T-helper 2 cell treated with Interferon-gamma antibody and Interleukin-4, amounts not matched to agents 100 ng/mL and 5 ng/mL, for 36 hours (primary cell): ENCODE measurements at places on chromosomes 7 and 10. TPM values are rescaled to one million over a fixed set of nuclear protein-coding genes. Genes with fewer than 3 reads are reported as not detected.

The POU6F2 gene
- total RNA-seq = not detected in 2 replicates

The PCLO gene
- not detected in 2 replicates for total RNA-seq

The ETV1 gene
- total RNA-seq = 0.07 and 0.41 TPM in 2 replicates

The SEMA4G gene
- total RNA-seq = 0.45 and 1.0 TPM in 2 replicates

The GLI3 gene
- total RNA-seq = not detected in 2 replicates

The MUC12 gene
- 0.48 TPM in 2 replicates for total RNA-seq

The AZGP1 gene
- not detected in 2 replicates for total RNA-seq

The VSIR gene
- 84.5 and 84.9 TPM in 2 replicates for total RNA-seq
